NCI-H1694 (cell line): ENCODE measurements at places on chromosomes 7 and 10.
A peak's percentile ranks its signal among the peaks of the same experiment; 100 is the strongest.

DNA sequence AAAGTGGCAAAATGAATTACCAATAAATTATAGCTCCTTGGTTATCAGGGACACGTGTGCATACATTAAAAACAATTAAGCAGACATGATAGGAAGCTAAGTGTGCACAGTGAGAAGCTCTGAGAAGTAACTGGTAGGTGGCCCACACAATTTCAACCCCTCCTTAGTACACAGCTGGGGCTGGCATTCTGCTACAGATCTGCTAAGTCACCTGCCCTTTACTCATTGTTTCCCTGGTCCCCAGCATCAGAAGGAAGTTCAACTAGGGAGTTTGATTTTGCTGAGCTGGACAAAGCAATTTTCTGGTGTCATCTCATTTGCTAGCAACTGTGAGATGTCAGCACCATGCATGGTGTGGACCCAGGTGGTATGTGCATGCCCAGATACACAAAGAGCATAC, 424.1 kb upstream of the NPVF start:
- DNase-seq = no peak

GRCh38 chr7:120725376-120726039, 132.4 kb downstream of the TSPAN12 start:
- peak; percentile 59 for DNase-seq

DNA sequence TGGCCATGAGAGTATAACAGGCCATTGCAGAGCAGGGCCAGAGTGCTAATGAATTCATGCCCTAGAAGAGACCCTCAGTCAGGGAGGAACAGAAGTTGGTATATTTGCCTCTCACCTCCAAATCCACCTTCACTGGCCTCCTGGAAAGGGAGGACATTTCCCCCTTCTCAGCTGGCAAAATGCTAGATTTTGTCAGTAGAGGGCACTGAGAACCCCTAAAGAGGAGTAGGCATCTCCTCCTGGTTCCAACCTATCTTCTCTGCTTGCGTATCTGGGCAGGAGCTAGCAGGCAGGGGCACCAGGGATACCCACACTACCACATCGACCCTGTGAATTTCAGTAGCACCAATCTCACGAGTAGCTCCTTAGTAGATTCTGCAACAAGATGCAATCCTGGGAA, 79.8 kb upstream of the GHITM start:
- DNase-seq = no peak

- peak; percentile 40 for DNase-seq
These were observed 1.2 kb downstream of the TPK1 start for GRCh38 chr7:144834641-144835144.

DNA sequence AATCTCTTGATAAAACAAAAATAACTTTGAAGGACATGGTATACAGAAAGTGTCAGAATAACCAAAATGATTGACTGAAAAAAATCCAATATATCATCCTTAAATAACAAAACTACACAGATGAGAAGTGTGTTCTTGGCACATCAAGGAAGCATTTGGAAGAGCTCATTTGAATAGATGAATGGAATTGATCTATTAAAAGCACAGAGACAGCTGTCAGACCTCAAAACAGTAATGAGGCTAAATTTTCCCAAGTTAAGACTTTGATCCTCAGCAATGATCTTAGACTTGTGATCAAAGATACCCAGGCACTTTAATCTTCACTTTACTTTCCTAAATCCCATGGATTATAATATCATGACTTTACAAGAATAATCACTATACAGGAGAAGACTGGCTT, 395.4 kb upstream of the NFE2L3 start:
- DNase-seq = no peak

GRCh38 chr10:86651631-86652331, 2.6 kb upstream of the OPN4 start:
- no peak for DNase-seq

DNA sequence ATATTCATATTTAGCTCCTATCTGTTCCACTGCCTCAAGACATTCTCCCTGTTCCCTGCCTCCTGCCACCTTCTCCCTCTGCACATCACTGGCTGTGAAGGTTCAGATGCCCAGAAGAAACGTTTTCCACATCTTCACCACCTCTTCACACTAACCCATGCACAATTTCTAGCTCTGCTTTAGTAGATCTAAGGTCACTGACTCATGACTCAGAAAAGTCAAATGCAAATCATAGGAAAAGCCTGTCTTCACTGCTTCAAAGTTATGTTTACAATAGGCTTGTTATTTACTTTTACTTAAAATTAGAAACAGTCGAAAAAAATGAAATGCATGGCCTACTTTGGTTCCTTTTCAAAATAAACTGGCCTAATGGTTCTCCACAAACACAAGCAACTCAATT, 2.5 kb downstream of the SCRN1 start:
- DNase-seq = no peak

GRCh38 chr7:142717453-142717852, 31.8 kb upstream of the PRSS1 start:
- no peak for DNase-seq

- peak; percentile 64 for DNase-seq
These were observed 131.3 kb upstream of the NPVF start for GRCh38 chr7:25359471-25360059.

DNA sequence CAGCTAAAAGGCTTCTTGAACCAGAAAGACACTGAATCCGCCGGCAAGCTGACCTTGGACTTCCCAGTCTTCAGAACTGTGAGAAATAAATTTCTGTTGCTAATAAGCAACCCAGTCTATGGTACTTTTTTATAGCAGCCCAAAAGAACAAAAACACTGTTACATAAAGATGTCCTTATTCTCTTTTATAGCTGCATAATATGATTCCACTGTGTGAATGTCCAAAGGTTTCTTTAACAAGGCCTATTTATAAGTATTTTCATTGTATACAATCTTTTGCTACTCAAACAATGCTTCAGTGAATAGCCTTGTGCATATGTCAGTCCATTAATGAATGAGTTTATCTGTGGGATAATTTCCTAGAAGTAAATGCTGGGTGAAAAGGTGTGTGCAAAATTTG, 190.8 kb upstream of the INHBA start:
- no peak for DNase-seq

GRCh38 chr7:142642316-142642715, 107.0 kb upstream of the PRSS1 start:
- no peak for DNase-seq

DNA sequence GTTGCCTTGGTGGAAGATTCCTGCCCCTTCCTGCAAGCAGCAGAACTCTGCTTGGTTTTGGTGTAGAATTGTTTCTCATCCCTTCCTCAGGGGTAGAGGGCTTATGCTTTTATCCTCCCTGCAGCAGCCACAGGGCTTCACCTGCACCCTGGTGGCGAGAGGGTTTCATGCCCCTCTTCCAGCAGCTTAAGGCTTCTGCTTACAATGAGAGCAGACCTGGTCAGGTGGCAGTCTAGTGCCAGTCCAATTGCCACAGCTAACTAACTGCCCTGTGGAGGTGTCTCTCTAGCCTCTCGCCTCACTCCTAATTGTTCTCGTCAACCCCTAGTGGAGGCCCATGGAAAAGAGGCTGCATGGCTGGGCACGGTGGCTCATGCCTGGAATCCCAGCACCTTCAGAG, 19.3 kb downstream of the ACBD7 start:
- DNase-seq = no peak

- DNase-seq = no peak
These were observed 25.8 kb downstream of the LAMB4 start for GRCh38 chr7:108104324-108104723.

DNA sequence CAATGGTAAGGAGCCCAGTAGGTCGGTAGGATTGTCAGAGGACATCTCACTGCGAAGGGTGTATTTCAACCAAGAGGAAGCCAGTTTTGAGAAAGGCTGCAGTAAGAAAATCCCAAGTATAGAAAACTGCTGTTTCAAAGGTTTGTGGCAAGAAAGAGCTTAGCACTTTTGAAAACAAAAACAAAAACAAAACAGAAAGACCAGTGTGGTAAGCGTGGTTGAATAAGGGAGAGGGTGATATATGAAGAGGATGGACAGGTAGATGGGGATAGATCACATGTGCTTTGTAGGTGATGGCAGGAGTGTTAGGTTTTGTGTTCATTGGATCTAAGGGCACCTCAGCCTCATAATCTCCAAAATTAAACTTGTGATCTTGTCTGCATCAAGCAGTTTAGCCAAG, 141.6 kb upstream of the WNT16 start:
- DNase-seq = no peak

DNA sequence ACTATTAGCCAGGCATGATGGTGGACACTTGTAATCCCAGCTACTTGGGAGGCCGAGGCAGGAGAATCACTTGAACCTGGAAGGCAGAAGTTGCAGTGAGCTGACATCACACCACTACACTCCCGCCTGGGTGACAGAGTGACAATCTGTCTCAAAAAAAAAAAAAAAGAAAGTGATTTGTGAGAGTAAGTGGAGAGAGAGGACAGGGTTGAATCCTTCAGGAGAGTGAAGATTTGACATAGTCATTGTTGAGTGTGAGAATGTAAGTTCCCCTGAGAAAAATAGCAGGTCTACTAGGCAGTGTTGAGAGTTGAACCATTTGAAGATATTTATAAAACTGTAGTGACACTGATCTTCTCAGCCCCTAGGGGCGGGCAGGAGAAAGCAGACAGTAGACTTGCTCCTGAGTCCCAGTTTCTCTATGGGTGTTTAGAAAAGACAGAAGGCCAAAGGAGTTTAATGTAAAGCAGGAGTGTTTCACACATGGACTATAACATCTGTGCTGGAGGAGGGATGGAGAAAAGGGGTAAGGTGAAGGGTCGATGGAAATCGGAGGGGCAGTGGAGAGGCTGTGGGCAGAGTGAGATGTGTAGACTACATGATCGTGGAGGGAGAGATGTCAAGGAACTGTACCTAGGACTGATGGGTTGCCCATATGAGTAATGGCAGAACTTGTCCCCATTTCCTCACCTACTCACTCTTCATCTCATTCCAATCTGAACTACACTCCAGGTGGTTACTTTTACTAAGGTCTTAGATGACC, 13.7 kb upstream of the LAMB4 start:
- no peak for DNase-seq

GRCh38 chr10:30637881-30638467, 8.4 kb upstream of the LYZL2 start:
- DNase-seq = no peak

DNA sequence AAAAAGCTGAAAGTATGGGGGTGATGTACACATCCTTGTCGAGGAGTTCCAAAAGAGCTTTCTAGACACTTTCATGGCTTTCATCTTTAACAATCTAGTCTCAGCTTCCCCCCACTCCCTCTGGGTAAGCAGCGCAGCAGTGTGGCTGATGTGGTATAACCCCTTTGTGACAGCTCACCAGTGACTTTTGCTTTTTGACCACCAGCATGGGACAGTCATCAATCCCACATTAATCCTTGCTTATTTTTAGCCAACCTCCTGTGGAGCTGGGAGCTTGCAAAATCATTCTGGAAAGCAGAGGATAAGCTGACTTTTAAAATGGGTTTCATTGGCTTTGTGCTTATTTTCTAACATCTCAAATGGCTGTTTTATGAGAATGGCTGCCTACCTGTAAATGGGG, 272.7 kb downstream of the HDAC9 start:
- no peak for DNase-seq

GRCh38 chr10:51297438-51297837, 223.2 kb downstream of the PRKG1 start:
- no peak for DNase-seq

DNA sequence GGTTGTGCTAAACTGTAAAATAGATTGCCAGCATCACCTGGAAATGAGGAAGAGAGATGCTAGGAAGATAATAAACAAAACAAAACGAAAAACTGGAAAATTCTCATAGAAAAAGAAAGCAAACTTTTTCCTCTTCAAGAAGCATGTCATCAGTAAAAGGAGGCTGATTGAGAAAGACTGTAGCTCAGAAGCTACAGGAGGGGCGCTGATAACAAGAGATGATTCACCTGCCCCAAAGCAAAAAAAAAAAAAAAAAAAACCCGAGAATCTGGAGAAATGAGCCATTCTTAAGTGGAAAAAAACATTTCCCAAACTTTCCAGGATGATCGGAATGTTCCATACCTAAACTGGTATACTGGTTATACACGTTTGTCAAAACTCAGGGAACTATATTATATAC, 130.5 kb upstream of the C1QL3 start:
- no peak for DNase-seq

DNA sequence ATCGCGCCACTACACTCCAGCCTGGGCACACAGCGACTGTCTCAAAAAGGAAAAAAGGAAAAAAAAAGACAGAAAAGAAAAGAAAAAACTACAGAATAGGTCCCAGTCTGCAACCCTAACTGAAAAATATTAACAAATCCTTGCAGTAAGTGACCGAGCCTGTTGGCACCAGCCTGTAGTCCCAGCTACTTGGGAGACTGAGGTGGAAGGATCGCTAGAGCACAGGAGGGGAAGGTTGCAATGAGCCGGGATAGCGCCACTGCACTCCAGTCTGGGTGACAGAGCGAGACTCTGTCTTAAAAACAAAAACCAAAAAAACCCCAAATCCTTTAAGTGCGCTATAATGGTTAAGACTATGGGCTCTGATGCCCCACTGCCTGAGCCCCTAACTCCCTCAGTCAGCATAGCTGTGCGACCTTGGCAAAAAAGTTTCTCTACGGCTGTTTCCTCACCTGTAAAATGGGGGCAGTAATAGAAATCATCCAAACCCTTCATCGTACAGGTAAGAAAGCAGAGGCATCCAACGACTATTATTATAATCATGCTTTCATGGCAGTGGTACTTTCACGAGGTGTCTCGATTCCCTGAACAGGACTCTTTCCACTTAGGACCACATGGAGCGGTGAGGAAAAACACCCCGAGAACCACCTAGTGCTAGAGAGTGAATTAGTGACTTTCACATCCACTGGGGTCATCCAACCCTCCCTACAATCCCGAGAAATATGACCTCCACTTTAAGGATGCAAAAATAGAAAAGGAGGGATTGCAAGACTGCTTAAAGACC, 755 bp downstream of the TOMM7 start:
- DNase-seq = no peak

GRCh38 chr10:71773221-71773971, at the start of gene VSIR:
VSIR (minus strand) TSS chr10:71773520; CDS start chr10:71773439, 81 bp downstream.
- peak; percentile 46 for DNase-seq

GRCh38 chr7:151558575-151558974, 38.9 kb upstream of the RHEB start:
- no peak for DNase-seq

DNA sequence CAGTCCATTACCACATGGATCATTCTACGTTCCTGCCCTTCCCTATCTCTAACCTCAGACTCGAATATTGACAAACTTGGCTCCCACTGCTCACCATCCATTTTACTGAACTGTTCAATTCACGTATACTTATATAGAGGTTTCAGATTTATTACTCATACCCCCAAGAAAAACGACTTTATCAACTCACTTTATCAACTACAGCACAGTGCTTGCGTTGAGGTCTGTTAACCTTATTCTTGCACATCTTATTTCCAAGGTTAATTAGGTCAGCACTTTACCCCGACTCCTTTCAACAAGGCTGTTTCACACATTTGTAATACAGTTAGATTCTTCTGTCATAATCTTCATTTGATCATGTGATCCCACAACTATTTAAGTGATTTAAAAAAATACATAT, 162.3 kb upstream of the AHR start:
- DNase-seq = no peak

DNA sequence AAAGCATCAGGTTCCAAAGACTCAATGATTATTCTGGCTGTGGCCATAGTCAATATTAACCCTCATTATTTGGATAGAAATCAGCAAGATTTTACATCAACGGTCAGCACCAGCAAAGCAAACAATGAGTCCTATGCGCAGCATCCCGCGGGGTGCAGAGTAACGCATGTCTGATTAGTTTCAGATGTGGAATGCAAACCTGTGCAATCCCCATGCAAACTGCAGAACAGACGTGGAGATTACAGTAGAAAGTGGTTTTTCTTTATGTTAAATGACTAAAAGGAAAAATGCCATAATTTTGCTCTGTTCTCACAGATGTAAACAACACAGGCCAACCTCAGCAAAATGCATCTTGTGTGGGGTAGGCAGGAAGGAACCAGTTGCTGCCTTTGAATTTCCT, 258.1 kb upstream of the GRB10 start:
- DNase-seq = no peak

GRCh38 chr10:62817121-62817765, 1.1 kb upstream of the EGR2 start:
- no peak for DNase-seq
